ENCODE measurements at places on chromosomes 6 and 20.

DNA sequence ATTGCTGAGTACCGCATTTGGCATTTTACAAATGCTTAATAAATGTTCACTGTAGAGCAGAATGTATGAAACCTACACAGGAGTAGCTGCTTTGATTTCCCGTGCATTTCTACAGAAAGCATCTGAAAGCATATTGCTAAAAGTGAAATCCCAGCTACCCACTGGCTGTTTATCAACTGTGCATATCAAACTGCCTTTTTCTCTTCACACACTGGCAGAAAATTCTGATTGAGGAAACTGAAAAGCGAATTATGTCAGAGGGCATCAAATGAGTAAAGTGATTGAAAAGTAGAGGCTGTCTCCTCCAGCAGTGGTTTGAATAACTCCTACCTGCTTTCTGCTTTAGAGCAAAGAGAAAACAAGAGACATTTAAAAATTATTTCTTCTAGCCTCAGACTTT lies 28.0 kb downstream of the STX11 start:
- no peak for DNase-seq

- no peak for DNase-seq
Measured at GRCh38 chr6:29887819-29888776, 54.2 kb upstream of the HLA-A start.

DNA sequence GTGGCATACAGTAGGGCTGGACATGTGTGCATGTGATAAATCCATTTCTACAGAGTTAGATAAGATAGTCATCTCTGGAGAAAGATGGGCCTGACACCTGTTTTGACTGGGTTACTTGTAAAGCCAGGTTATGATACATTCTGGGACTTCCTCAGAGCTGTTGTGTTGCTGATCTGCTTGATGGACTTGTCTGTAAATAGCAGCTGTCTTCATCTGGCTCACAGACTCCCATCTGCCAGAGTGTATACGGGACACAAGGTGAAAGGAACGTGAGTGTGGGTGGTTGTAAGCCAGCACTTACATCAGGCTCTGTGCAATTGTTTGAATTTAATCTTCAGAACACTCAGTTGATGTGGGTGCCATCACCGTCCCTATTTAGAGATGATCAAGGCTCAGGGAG lies 49.8 kb downstream of the ZDHHC14 start:
- no peak for DNase-seq

DNA sequence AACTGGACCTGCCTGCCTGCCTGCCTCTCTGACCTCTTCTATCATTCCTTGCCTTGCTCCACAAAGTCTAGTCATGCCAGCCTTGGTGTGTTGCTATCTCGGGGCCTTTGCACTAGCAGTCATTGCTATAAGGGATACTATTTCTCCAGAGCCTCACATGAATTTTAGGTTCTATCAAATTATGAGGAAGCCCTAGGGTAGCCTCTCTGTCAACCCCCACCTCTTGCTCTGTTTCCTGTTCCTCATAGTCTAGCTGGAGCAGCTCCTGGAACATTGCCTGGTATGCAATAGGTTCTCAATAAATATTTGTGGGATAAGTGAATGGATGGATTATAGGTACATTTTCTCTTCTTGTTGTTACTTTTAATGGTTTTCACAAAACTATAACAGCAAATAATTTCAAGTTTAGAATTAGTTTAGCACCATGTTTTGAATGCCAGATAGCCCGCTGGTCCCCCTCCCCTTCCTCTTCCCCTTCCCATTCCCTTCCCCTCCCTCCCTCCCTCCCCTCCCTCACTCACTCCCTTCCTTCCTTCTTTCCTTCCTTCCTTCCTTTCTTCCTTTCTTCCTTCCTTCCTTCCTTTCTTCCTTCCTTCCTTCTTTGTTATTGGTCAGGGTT lies 46.9 kb upstream of the DTNBP1 start:
- DNase-seq, result no peak

GRCh38 chr6:13689511-13690256 lies 22.0 kb downstream of the RANBP9 start:
- DNase-seq, result no peak

DNA sequence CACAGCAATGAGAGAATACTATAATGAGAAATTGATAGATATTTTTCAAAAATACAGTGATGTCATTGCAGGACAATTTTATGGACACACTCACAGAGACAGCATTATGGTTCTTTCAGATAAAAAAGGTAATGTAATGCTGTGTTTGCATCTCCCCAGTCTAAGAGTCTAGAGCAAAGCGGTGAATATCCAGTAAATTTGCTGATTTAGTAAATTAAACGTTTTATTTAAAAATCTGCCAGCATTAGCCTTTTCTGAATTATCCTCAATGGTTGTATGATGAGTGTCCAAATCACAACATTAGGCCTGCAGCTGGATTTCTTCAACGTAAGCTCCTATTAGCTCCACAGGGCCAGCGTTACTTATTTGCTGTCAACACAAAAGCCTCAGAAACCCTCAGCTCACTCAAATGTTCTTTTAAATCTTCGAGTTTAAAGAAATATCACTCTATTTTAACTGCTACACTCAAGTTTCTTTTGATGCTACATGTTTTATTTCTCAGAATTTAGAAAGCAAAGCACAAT lies 16.0 kb downstream of the SMPDL3A start:
- DNase-seq, result no peak

GRCh38 chr6:49552596-49552995 lies 2.1 kb downstream of the C6orf141 start:
- no peak for DNase-seq

GRCh38 chr6:18561037-18561750 lies 174.0 kb downstream of the RNF144B start:
- DNase-seq, result no peak

- peak; percentile 79 for DNase-seq
Measured at GRCh38 chr6:10951675-10952282, 64.9 kb downstream of the SYCP2L start.

DNA sequence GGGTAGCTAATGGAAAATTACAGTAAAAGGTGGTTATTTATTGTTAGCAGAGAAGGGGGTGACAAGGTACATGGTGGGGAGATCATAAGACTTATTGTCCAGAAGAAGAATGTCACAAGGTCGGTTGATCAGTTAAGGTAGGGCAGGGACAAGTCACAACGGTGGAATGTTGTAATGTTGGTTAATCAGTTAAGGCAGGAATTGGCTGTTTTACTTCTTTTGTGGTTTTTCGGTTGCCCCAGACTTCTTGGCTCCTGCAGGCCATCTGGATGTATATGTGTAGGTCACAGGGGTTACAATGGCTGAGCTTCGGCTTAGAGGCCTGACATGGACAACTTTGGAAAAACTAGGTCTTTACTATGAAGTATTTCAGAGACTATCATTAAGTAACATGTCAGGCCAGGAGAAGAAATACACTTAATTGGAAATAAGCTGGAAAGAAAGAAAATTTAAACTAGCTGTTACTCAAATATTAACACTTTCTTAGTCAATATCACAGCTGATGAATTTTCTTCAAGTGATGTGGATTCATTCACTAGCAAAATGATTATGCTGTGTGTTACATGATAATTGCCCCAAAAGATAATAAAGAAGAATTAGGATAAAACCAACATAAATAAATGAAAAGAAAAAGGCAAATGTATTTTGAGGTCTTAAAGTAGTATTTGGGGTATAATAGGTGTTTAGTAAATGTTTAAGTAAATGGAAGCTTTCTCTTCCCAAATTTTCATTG lies 4.4 kb downstream of the AIG1 start:
- DNase-seq, result no peak

DNA sequence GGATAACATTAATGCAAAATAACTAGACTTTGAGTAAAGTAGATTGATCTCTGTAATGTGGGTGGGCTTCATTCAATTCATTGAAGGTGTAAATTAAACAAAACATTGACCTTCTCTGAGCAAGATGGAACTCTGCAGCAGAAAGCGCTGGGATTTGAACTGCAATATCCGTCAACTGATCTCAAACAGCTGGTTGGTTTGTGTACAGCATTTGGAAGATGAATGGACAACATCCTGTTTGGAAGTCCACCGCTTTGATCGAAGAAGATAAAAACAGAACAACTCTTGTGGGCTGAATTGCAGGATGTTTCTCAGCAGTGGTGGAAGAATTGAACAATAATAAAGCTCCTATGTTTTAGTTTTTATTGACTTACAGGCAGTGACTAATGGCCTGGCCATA lies 20.6 kb downstream of the HLA-C start:
- no peak for DNase-seq

DNA sequence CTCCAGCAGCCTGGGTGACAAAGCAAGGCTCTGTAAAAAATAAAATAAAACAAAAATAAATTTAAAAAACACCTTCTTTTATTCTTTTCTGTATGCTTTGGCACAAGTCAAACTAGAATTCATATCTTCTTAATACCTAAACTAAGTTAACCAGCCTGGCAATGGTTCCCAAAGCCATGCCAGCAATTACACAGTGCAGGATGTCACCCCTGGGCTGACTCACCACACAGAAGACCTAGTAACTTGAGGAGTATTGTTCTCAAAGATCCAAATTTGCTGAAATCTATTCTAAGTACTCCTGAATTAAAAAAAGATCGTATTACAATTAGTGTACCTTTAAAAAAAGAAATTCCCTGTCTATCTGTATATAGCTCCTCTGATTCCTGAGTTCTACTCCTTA lies 162.7 kb upstream of the SGK1 start:
- DNase-seq, result no peak

- DNase-seq, result no peak
Measured at GRCh38 chr6:137119196-137120104, 54.0 kb downstream of the IL22RA2 start.

- DNase-seq, result no peak
Measured at GRCh38 chr6:30757261-30757904, 13.0 kb upstream of the IER3 start.

GRCh38 chr6:128346569-128346968 lies 173.8 kb downstream of the PTPRK start:
- DNase-seq, result no peak

DNA sequence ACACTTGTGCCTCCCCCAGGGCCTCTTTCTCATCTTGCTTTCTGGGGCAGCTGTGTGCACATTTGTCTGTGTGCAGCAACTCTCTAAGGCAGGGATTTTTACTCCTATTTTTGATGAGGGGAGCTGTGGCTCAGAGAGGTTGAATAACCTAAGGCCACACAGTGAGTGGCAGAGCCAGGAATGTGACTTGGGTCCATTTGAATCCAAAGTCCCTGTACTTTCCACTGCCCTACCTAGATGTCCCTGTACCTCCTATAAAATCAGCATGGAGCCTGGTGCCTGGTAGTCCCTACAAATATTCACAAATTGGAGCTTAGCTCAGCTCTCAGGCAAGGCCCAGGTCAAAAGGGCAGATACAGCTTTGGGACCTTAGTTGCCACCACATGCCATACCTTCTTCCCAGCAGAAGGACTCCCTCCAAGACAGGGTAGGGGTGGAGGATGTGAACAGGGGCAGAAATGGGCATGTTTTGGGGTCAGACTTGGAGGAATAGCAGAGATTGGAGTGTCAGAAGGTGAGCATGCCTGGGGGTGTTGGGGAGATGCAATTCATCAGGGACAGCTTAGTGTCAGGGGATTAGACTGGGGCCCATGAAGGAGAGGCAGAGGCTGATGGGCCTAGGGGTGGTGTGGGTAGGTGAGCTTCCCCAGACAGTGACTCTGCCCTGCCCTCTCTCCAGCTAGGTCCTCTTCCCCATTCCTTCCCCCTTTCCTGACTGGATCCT lies 4.1 kb upstream of the VEGFA start:
- DNase-seq, result no peak

- DNase-seq, result no peak
Measured at GRCh38 chr6:168047841-168048723, 30.9 kb downstream of the FRMD1 start.

GRCh38 chr6:20604159-20604558 lies 69.9 kb downstream of the CDKAL1 start:
- DNase-seq, result no peak

- DNase-seq, result no peak
Measured at GRCh38 chr6:29567991-29568390, 8.5 kb upstream of the UBD start.

DNA sequence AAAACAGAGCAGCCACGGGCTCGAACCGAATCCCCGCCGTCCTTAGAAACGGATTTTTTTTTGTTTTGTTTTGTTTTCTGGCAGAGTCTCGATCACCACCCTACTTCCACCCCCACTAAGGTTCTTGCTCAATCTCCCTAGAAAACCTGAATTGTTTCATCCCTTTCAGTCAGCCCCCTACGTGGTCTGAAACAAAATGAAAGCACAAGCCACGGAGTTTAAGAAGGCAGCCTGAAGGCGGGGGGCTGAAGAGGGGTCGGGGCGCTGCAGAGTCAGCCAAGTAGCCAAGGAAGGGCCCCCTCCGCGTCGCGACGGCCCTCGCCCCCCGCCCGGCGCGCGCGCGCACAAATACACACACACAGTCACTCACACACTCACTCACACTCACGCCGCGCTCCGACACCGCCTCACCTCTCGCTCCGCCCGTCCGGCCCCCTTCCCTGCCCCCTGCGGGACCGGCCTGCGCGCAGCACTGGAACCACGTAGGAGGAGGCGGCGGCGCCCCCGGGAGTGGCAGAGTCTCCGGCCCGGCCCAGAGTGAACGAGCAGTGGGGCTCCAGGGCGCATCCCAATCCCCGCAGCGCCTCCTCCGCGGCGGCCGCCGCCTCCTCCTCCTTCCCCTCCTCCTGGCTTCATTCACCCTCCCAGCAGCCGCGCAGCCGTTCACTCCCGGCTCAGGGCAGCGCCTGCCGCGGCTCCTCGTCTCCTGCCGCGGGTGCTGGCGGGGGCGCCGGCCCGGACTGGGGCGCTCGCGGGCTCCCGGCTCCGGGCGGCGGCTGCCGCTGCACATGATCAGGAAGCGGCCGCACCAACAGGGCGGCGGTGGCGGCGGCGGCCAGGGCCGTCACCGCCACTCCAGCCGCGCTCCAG lies 1.4 kb downstream of the ATXN1 start:
- peak; percentile 71 for DNase-seq

DNA sequence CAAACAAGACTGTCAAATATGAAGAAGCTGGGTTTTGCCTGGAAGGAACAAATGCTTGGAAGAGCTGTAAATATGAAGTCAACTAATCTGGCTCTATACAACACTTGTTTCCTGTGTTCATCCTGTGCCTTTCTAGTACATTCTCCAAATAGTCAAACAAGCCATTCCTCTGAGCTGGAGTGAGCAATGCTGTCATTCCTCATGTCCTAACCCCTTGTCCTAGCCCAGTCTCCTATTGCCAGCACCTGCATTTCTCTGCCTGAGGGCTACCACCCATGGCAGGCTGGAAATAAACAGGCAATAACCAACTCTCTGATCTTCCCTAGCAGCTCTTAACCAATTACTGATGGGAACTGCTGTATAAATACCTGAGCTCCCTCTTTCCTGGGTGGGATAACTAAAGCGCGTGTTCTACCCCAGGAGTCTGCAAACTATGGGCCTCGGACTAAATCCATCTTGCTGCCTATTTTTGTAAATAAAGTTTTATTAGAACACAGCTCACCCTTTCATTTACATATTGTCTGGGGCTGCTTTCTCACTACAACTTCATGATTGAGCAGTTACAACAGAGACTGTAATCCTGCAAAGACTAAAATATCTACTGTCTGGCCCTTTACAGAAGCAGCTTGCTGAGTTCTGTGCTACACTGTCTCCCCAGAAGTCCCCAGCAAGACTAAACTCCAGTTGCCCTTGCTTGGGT lies 13.4 kb downstream of the RIMS4 start:
- DNase-seq, result no peak

DNA sequence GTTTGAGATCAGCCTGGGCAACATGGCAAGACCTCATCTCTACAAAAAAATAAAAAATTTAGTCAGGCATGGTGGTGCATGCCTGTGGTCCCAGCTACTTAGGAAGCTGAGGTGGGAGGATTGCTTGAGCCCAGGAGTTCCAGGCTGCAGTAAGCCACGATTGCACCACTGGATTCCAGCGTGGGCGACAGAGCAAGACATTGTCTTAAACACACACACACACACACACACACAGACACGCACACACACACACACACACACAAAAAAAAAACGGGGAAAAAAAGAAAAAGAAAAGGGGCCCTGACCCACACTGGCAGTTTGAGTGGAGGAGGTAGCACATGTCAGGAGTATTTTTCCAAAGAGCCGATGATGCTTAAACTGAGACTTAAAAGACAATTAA lies 122.2 kb downstream of the AFG1L start:
- no peak for DNase-seq

Data from spinal cord (tissue), 10 donors.